ENCODE measurements at places on chromosomes 12 and 14.

DNA sequence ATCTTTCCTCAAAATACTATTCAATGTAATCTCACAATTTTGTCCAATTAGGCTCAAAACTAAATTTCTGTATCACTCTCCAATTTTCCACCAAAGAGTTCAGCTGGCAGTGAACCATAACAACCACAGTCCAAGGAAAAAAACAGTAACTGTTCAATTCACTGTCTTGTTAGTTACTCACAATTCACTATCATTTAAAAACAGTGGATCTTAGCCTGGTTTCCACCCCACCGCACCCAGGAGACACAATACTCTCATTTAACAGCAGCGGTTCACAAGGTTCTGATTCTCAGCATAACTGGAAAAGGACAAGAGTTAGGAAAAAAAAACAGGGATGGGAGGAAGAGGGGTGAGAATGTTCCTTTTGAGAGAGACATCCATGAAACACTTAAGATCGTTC is 40.5 kb downstream of the MED13L start:
- no peak for DNase-seq

DNA sequence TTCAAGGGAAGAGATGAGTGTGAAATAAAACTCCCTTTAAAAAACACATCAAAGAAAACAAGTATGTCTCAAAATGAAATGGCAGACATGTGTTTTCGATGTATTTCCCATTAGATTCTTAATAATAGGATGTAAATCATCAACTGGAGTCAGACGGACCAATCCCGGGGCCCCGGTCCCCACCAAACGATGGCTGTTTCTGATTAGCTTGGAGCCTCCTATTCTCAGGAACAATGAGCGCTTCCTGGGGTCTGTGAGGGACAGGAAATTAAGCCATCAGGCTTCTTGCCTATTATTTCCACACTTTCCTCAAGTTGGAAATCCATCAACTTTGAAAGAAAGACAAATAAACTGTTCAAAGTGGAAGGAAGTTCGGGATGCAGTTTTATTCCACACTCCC is 179.4 kb downstream of the EFCAB11 start:
- DNase-seq: no peak

DNA sequence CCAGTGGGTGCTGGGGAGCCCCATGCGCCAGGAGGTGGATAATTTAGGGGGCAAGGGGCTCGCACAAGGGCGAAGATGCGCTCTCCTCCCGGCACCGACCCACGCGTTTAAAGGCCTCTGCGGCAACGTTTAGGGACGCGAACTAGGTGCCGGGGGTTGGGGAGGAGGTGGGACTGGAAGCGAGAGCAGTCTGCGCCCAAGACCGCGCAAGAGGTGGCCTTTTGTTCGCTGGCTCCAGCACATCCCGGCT is 1.3 kb downstream of the SLC38A1 start:
- no peak for DNase-seq

DNA sequence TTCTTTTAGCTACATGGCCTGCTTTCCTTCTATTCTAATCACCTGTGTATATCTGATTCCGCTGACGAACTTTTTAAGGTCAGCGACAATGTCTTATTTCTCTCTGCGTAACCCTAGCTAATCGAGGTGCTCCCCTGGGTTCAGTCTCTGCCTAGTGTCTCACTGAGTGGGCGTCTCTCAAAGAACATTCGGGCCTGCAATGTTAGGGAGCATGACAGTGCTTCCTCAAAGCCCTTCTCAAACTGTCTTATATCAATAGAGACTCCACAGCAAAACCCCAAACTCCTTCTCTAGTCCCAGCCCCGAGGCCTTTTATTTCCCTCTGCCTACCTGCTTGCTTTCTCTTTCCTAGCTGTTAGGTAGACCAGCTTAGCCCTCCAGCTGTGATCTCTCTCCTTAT is 13.7 kb upstream of the RPS6KL1 start:
- DNase-seq: no peak

DNA sequence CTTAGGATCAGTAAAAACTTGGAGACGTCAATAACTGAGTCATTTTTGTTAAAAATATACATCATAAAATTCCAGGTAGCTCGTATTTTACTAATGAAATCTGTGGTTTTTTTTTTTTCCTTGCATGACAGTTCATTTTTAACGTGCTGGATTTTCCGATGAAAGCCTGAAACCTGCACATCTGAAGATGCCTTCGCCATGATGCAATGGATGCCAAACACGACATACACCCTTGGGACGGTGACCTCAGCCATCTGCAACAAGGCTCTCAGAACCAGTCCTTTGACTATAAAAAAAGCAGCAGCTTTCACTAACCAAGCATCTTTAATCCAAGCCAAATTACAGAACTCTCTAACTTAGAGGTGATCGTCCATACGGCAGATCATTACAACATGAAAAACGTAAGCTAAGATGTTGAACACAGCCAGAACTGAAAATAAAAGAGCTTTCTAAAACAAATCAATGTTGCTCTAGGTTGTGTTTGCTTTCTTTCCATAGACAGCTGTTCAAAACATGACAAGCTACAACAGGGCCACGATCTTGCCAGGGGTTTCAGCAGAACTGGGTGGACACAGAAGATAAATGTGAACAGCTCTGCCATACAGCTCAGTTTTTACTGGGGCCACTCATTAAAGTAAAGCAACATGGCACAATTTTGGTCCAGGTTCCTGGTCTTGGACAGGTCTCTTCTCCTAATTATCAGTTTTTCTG is 7.8 kb downstream of the NIN start:
- peak; percentile 37 for DNase-seq

GRCh38 chr14:63759456-63759855 is 31.6 kb upstream of the SGPP1 start:
- DNase-seq: no peak

DNA sequence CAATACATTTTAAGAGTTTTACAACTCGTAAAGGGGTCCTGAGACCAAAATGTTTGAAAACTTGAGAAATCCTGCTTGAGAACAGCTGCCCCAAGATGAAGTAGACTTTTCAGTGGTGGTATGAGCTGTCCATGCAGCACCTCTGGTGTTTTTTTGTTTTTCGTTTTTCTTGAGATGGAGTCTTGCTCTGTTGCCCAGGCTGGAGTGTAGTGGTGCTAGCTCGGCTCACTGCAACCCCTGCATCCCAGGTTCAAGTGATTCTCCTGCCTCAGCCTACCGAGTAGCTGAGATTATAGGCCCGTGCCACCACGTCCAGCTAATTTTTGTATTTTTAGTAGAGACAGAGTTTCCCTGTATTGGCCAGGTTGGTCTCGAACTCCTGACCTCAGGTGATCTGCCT is 5.5 kb downstream of the PAPOLA start:
- DNase-seq: no peak

DNA sequence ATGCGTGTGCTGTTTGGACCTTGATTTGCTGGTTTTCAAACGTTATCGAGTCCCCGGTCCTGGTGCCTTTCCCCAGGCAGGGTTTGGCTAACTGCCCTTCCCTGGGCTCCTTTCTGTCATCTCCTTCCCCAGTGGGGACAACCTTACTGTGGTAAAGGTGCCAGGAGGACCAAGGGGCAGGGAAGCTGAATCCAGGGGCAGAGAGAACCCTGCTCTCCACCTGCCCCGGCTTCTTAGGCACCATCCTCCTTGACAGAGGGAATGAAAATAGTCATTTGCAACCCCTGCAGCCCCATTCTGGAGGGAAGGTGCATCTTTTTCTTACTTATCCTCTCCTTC is 5.0 kb downstream of the CEBPE start:
- no peak for DNase-seq

DNA sequence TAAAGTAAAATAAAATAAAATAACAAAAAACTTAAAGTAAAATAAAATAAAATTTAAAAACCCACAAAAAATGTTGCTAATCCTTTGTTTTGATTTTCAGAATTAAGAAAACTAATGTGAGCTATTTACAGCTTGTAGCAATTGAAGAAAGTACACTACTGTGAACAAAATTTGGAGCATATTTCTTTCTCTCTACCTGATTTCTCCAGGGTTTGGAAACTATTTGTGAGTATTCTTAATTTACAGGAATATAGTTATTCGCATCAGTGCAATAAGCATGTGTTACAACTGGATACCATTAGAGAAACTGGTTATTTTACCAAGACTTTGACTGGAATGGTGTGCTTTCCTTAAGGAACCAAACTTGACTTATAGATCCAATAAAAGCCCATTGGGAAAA is 86.1 kb upstream of the CNOT2 start:
- no peak for DNase-seq

- DNase-seq: peak; percentile 40
Measured at GRCh38 chr14:81423504-81423903, 23.4 kb upstream of the STON2 start.

DNA sequence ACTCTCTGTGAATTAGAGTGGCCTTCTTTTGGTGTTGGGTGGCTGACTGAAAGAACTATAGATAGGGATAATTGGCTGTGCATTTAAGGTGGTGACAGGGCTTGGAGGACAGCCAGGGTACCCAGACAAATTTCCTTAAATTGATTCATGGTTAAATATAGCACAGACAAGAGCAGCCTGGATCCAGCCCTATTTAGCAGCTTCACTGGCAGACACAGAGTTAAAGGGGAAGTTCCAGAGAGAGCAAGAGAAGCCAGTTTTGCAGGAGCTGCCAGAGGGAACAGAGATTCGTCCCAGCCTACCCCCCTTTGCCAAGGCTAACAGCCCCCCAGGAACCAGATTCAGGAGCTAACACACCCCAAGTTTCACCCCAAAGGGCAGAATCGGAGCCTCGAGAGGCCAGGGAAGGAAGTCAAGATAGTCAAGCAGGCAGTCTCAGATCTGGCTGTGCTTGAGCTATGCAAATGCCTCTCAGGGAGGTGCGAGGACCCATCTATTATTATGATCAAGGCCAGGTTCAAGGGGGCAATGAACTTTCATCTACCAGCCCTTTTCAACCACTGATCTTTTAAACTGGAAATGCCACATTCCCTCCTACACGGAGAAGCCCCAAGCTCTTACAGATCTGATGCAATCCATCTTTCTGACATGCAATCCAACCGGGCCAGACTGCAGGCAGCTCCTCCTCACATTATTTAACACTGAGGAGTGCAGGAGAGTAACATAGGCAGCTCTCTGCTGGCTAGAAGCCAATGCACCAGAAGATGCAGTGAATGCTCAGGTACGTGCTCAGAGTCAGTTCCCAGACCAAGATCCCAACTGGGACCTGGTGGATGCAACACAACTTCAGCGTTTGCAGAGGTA is 58.2 kb downstream of the DHRS2 start:
- no peak for DNase-seq

DNA sequence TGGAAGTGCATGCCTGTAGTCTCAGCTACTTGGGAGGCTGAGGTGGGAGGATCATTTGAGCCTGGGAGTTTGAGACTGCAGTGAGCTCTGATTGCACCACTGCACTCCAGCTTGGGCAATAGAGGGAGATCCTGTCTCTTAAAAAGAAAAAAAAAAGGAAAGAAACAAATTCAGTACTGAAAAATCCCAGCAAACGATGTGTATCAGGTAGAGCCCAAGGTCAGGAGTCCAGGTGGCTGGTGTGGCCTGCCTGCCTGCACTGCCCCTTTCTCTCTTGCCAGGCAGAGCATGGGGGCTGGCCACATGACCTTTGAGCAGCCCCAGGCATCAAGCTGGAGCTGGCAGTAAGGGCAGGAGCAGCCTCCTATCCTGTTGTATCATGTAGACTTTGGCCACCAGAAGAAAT is 31.8 kb downstream of the ELK3 start:
- DNase-seq: no peak

GRCh38 chr14:56170877-56171422 is 52.7 kb downstream of the PELI2 start:
- DNase-seq: no peak

GRCh38 chr14:68718023-68718990 is 74.6 kb downstream of the ZFP36L1 start:
- no peak for DNase-seq

DNA sequence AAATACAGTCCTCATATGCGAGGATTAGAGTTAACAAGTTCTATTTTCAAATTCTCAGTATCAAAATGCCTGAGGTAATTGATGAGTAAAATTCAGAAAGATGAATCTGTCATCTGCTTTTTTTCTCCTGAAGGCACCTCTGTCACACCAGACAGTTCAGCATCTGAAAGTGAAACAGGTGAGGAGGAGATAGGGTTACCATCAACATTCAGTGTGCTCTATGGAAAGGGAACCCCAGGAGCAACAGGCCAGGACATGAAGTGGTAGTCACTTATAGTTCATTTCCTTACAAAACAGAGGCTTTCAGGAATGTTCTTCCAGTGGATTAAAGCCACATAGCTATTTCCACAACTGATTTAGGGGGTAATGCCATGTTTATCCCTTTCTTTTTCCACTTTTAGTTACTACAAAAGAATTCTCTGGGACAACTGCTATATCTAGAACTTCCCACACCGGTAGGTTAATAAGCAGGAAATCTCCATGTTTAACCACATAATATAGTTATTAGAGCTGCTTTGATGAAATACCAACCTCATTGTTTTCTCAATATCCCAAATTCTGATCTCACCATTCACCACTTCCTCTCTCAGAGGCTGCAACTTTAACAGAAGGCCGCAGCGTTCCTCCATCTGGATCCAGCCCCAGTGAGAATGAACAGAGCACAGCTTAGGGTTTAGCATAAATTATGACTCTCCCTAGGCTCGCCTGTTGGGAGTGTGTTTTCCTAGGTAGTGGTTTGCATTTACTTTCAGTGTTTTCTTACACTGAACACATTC is 177.0 kb upstream of the CNTN1 start:
- no peak for DNase-seq

DNA sequence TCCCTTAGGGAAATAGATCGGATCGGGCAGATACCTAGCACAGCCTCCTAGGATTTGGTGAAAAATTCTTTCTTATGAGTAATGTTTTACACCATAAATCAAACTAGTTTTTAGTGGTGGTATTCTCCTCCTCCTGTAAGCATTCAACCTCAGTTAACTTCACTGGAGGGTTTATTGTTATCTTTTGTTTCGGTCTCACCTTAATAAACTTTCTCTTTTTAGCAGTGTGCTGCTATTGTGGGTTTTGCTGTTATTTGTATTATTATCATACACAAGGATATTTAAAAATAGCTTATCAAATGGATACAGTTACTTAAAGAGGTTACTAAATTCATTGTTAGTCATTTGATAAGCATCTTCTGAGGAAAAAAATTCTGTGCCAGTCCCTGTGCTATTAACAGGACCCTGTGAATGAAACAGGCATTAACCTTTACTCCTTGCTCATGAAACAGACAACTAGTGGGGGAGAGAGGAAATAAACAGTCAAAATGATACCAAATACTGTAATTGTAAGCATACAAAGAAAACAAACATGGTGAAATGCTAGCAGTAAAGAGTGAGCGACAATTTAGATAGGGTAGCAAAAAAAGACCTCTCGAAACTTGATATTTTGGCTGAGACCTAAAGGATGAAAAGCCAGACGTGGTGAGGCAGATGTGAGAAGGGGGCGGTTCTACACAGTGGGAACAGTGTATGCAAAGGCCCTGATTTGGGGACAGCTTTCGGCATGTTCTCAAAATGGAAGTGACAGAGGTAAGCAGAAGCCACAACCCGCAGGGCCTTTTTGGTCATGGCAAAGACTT is 178.7 kb upstream of the SOX5 start:
- no peak for DNase-seq

GRCh38 chr14:89029961-89030694 is 205.7 kb downstream of the TTC8 start:
- no peak for DNase-seq
